ENCODE measurements at places on chromosomes 5 and 9.
A peak's percentile ranks its signal among the peaks of the same experiment; 100 is the strongest.

DNA sequence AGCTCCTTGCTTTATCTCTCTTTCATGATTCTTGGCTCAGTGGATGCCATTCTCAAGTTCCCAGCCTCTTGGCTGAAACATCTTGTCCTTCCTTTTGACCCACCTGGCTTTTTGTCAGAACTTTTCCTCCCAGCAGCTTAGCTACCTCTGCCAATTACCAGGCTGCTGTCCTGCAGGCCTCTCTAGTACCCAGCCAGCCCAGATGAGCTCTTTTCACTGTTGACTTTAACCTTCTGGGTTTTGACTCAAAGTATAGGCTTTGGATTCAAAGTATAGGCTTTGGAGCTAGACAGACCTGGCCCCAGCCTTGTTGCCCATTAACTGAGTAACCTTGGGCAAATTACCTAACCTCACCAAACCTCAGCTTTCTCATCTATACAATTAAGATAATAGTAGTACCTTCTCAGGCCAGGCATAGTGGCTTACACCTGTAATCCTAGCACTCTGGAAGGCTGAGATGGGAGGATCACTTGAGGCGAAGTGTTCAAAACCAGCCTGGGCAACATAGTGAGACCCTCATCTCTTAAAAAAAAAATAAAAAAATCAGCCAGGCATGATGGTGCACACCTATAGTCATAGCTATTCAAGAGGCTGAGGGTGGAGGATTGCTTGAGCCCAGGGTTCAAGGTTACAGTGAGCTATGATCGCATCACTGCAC lies 6.6 kb upstream of the TMEFF1 start:
- DNase-seq = peak; percentile 84

DNA sequence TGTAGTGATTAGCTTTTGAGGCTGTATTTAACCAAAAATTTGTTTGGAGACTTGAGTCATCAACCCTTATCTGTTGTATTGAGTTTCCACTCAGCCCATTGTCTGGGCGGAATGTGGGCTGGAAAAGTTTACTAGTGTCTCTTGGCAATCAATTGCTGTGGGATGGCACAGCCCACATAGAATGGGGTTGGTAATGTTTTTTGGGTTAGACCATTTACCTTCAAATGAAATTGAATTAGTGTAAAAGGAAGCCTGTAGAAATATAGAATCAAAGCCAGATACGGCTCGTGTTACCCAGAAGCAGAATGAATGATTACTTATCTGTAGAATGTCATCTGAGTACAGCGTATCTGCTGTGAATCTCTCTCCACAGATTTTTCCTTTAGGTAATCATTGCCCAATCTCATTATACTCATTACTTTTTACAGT lies 142.9 kb downstream of the AOPEP start:
- no peak for DNase-seq

GRCh38 chr9:14165376-14166035 lies 148.4 kb downstream of the NFIB start:
- no peak for DNase-seq

DNA sequence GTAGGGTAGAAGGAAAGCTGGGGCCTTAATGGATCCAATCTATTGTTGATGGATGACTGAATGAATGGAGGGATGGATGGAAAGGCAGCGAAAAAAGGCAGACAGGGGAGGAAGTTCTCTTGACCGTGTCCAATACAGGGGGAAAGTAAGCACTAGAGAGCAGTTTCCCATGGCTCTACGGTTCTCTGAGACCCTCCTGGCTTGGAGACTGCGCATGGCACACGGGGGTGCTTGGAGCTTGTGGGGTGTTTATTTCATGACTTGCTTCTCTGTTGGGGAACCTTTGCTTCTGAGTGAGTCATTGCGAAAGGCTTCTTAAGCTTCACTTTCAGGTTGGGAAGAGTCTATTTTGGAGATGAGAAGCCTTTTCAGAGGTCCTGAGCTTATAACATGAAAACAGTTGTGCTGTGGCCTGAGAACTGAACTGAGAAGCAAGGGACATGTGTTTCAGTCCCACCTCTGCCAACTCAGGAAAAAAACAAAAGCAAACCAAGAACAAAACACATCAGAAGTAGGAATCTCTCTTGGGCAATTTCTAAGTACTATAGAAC lies 12.8 kb upstream of the TEX48 start:
- no peak for DNase-seq

DNA sequence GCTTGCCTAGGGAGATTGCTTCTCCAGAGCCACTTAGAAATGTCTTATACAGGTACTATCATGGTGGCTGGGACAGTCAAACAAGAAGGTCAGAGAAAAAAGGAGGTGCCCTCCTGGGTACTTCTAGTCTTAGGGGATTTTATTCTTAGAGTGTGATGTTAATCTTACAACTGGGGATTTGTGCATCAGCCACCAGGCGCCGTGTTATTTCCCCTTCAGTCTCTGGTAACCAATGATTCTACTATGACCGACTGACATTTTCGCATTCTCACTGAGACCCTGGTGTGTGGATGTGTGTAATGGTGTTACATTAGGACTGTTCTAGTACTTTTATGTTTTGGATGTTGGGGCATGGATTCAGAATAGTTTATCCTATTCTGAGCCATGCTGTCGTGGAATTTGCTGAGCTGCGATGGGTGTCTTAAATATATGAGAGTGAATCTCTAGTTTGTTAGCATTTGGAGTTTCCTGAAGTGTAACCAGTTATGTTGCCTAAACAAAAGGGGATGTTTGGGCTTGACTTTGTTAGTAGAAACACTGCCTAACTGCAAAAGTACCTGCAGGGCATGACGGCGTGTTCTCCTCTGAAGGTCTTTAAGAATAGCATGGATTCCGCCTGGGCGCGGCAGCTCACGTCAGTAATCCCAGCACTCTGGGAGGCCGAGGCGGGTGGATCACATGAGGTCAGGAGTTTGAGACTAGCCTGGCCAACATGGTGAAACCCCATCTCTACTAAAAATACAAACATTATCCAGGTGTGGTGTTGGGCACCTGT lies 175.2 kb upstream of the DAP start:
- no peak for DNase-seq

DNA sequence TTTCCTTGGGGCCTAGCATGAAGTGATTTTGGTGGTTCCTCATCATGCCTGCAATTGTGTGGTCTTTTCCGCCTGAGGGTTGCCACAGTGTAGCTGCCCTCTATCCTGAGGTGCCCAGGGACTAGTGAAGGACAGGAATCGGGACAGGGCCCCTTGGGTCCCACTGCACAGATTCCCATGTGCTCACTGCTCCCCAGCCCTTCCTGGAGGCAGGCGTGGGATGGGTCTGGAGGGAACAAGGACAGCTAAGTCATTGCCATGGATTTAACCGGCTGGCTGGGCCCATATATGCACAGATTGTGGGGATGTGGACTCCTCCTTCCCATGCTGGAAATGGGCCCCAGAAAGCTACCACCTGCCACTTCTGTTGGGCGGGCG lies 122.3 kb upstream of the PITX1 start:
- no peak for DNase-seq

GRCh38 chr9:118643118-118643517 lies 726.1 kb downstream of the BRINP1 start:
- DNase-seq = no peak

Measured in LNCaP clone FGC (cell line).